ENCODE measurements at places on chromosomes 1 and 21. TPM values are rescaled to one million over a fixed set of nuclear protein-coding genes. Genes with fewer than 3 reads are reported as not detected.

SPRR2A gene
- total RNA-seq = 0.28 TPM

GRCh38 chr1:83508485-83509151 lies 490.3 kb downstream of the TTLL7 start:
- DNase-seq = peak; percentile 43

- DNase-seq = no peak
Measured at GRCh38 chr1:29532751-29533150, 296.4 kb downstream of the PTPRU start.

AGRN gene
- total RNA-seq = 6.2 TPM

DNA sequence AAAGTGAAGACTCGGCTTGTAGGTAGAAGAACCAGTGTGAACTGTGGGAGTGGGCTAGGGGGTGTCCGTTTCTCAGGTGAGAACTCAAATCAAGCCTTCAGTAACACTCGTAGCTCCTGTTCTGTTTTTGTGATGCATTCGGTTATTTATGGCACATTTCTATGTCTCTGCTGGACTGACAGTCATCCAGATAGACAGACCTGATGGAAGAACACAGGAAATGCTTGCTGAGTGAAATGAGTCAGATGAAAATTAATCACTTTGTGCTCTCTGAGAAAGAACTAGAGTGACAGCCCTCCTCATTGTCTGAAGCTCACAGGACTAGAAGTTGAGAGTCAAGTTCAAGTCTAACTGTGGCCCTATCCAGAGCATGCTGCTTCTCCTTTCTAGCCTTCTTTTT lies 360.1 kb upstream of the PLXNA2 start:
- no peak for DNase-seq

DNA sequence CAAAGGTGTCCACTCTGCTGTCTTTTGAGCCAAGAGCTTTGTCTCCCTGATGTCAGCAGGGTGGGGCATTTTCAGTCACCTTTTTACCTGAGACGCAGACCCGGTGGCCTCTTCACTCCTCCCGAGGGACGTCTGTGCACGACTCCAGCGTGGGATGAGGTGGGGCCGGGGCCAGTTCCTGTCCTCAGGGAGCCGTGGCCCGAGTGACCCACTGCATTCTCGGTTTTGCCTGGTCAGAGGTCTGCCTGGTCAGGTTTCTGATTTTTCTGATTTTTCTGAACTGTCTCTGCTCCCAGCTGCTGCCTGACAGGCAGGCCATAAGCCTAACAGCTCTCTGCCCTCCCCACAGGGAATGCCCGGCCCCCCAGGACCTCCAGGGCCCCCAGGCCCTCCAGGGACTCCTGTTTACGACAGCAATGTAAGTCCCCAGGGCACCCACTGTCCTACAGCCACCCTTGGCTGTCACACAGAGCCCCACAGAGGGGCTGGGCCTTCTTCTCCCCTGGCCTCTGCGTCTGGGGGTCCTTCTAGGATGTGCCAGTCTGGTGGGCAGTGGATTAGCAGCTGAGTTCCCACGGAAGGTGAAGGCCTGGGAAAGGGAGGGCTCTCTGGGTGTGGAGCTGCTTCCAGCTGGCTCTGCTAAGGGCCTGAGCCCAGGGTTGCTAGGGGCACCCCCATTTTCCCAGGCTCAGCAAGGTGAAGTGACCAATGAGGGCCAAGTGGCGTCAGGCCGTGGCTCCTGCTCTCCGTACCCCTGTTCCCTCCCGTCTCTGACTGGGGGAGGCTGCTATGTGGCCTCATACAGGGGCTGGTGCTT lies 45.9 kb downstream of the SLC19A1 start:
- no peak for DNase-seq

DSCAM gene
- total RNA-seq = 0.05 TPM

DNA sequence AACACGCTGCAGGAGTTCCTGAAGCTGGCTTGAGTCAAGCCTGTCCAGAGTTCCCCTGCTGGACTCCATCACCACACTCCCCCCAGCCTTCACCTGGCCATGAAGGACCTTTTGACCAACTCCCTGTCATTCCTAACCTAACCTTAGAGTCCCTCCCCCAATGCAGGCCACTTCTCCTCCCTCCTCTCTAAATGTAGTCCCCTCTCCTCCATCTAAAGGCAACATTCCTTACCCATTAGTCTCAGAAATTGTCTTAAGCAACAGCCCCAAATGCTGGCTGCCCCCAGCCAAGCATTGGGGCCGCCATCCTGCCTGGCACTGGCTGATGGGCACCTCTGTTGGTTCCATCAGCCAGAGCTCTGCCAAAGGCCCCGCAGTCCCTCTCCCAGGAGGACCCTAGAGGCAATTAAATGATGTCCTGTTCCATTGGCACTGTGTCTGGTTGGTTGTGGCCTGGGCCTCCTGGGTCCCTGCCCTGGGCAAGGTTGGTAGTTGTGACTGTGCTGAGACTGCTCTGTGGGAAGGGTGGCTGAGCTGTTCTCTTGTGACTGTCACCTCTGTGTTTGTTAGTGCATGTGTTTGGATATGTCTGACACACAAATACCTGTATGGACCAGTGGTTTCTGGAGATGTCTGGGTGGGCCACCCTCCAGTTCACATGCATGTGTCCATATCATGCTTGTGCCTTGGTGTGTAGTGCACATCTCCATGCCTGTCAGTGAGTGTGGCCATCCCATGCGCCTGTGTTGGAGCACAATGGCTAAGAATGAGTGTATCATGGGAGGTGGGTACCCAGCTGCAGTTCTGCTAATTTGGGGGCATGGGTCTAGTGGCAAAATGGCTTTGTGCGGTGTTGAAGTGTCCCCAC lies 1.4 kb downstream of the SH3BGRL3 start:
- DNase-seq = no peak

DIRAS3 gene
- 1.2 TPM for total RNA-seq

MINDY1 gene
- 3.5 TPM for total RNA-seq

RGS7 gene
- total RNA-seq = 0.05 TPM

TDRD10 gene
- total RNA-seq = 0.47 TPM

- no peak for DNase-seq
Measured at GRCh38 chr1:209692296-209692695, 12.3 kb upstream of the HSD11B1 start.

DNA sequence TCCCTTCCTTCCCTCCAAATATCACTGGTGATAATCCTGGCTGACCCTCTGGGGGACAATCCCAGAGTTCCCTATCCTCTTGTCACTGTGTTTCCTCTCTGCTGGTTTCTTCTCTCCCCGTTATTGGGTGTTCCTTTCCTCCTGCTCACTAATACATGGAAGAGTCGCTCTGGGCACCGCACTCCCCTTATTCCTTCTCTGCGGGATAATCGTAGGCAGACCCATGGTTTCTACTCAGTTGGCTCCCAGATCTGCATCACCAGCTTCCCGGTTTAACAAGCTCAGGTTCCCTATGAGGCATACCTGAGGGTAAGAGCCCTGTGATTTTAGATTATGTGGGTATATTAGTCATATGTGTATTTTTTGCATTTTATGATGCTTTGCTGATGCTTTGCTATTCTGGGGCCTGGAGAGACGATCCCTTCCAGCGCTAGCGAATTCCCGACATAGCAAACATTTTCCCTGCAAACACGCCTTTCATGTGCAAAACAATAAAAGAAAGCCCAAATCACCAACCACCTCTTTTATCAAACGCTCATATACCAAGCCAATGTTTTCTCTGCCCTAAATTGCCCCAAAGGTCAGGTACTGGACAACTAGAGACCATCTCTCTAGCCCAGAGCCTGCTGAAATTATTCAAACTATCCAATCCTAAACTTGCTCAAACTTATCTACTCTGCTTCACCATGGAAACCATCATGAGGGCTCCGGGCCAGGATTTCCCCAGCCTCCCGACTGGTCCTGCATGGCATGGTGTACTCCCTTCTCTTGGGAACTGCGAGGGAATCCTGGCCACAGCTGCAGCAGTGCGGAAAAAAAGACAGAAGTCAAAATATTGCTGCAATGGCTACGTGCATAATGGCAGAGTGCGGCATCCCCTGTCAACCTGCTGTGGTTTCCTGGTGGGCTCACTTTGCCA lies 84.2 kb downstream of the PCP4 start:
- DNase-seq = no peak

GRCh38 chr1:171196351-171196750 lies 11.3 kb downstream of the FMO2 start:
- no peak for DNase-seq

C1QB gene
- total RNA-seq = 118 TPM

EPHX1 gene
- total RNA-seq = 9.3 TPM

GRCh38 chr1:52098139-52098871 lies 42.2 kb downstream of the BTF3L4 start:
- DNase-seq = no peak

GRCh38 chr1:116733476-116734365 lies 20.5 kb upstream of the CD2 start:
- no peak for DNase-seq

DNA sequence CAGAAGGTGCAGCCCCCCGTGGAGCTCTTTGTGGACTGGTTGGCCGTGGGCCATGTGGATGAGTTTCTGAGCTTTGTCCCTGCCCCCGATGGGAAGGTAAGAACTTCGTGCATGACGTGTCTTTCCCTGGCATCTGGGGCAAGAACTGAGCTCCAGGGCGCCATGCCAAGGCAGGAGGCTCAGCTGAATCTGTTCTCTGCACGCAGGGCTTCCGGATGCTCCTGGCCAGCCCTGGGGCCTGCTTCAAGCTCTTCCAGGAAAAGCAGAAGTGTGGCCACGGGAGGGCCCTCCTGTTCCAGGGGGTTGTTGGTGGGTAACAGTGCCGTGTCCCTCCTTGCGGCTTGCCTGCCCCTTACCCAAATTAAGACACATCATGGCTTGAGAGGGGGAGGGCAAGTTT lies 27.7 kb downstream of the PADI3 start:
- no peak for DNase-seq

GRCh38 chr21:43585924-43586413 lies 73.3 kb downstream of the HSF2BP start:
- no peak for DNase-seq

ZNF695 gene
- 3.0 TPM for total RNA-seq

DNA sequence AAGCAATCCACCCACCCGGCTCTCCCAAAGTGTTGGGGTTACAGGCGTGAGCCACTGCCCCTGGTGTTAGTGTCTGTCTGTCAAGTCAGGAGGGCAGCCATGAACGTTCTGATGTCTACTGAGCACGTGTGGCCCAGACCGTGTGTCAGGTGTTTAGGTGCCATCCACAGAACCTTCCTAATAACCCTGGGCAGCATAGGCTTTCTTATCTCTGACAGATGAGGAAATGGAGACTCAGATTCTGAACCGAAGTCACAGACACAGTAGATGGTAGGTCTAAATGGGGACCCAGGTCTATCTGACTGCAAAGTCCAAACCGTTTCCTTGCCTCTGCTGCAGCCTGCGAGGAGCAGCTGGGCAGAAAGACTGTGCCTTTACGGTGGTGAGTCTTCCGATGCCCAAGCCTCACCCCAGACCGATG lies 622 bp upstream of the IL6R start:
- DNase-seq = no peak

DNA sequence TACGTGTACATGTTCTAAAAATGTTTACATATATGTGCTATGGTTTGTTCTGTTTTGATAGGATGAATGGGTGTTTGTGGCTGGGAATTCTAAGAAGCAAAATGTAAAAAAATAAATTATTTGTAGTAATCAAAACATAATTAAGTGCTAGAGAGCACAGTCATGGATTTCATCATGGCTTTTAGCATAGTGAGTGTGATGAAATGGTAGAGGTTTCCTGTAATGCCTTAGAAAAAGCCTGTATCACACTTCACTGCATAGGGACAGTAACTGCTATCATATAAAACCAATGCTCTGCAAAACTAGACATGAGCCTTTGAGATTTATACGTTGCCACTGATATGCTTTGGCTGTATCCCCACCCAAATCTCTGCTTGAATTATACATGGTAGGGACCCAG lies 99.8 kb downstream of the PTGER3 start:
- no peak for DNase-seq

- no peak for DNase-seq
Measured at GRCh38 chr1:53057127-53057526, 4.9 kb upstream of the PODN start.

GRCh38 chr1:209732725-209733124 lies 23.1 kb upstream of the TRAF3IP3 start:
- no peak for DNase-seq

NBPF4 gene
- total RNA-seq = 0.09 TPM
